ENCODE measurements at places on chromosomes 2 and 18. TPM values are rescaled to one million over a fixed set of nuclear protein-coding genes. Genes with fewer than 3 reads are reported as not detected.

Gene SLC14A1
- total RNA-seq: 0.42 TPM

Gene CROCC2
- total RNA-seq: 1.4 TPM

Gene ZNF521
- total RNA-seq: 51.3 TPM

Gene PCARE
- 0.23 TPM for total RNA-seq

Gene LRRTM1
- 0.66 TPM for total RNA-seq

Gene BOLL
- total RNA-seq: not detected

Gene TPRKB
- total RNA-seq: 32.3 TPM

DNA sequence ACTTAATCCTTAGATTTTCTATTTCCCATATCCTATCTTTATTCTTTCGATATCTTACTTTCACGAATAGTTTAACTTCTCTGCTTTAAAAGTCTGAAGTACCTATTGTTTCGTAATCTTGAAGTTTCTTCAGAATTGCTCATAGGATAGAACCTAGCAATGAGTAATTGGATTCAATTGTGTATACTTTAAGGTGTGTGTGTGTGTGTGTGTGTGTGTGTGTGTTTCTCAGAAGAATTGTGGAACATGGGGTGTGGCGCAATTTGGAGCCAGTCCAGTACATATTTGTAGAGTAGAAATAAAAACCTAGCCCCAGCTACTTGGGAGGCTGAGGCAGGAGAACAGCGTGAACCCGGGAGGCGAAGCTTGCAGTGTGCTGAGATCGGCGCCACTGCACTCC is 897.6 kb downstream of the BCL11A start:
- no peak for DNase-seq

GRCh38 chr2:96537066-96537733 is 648 bp downstream of the ARID5A start:
- peak; percentile 70 for DNase-seq

DNA sequence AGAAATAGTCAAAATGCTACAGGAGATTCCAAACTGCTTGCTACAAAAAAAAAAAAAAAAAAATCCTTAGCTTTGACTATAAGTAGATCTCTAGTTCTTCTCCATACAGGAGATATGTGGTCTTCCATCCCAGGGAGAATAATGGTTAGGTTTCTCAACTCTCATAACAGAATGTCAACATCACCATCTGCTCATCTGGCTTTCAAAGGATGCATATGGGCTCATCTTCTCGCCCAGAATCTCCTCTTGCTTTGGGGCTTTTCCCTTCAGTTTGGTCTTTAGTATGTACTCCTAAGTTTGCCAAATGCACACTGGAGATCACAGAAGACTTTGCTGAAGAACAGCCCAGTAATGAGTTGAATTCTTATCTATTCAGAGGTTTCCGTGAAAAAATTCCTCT is 240.7 kb downstream of the NRXN1 start:
- no peak for DNase-seq

DNA sequence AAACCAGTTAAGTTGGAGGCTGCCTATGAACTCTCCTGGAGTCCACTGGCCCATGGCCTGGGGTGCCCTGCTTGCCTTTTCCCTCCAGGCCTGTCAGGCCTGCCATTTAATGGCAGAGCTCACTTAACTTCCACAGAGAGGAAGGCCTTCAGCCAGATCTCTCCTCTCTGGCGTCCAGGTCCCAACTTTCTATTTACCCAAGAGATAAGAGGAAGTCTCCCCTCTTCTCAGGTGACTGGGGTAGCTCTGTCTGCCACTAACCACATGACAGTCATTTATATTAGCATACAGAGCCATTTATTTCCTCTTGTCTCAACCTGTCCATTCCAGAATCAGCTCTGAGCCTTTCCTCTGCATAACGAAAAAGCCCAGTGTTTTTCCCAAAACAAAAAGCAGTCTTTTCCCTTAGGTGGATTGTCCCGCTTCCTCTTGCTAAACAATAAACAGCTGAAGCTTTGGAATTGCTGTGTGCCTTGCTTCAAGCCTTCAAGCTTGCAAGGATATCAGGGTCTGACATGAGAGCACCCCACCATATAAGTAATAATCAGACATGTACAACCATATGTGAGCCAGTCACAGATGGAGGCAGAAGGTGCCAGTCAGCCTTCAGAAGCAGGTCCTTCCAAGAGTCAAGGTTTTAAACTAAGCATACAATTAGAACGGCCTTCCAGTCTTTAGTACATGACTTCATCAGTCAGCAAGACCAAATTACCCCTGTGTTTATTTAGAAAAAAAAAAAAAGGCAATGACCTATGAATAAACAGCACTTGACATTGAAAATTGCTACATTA is 71.2 kb upstream of the STPG4 start:
- no peak for DNase-seq

GRCh38 chr2:236974752-236975151 is 110.9 kb upstream of the COPS8 start:
- DNase-seq: no peak

DNA sequence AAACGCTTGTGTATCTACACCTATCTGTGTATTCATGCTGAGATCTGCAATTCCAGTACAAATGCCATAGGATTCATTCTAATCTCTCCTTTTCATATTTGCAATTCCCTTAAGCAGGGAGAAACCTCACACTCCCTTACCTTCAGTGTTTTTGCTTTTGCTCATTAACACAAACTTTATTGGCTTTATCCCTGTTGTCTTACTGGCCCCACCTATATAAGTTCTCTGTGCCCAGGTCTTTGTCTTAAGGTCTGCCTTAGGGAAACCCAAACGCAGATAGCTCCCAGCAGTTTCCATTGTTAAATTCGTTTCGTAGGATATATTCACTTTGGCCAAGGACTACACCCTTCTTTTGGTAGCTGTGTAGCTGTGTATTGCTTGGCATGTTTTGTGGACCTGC is 4.0 kb upstream of the SNORC start:
- DNase-seq: no peak

GRCh38 chr2:46634905-46635304 is 155.5 kb downstream of the TMEM247 start:
- no peak for DNase-seq

- DNase-seq: no peak
These were observed 92.2 kb downstream of the LBH start for GRCh38 chr2:30323499-30323898.

DNA sequence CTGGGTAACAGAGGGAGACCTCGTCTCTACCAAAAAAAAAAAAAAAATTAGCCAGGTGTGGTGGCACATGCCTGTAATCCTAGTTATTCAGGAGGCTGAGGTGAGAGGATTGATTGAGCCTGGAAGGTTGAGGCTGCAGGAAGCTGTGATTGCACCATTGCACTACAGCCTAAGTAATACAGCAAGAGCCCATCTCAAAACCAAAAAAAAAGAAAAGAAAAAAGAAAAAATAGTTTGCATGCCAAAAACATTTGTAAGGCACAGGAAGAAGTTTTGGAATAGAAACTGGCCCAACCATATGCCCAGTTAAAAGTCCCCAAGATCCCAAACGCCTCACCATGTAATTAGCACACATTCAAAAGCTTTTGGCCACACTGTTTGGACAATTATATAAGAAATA is 13.4 kb upstream of the ACOXL start:
- no peak for DNase-seq

DNA sequence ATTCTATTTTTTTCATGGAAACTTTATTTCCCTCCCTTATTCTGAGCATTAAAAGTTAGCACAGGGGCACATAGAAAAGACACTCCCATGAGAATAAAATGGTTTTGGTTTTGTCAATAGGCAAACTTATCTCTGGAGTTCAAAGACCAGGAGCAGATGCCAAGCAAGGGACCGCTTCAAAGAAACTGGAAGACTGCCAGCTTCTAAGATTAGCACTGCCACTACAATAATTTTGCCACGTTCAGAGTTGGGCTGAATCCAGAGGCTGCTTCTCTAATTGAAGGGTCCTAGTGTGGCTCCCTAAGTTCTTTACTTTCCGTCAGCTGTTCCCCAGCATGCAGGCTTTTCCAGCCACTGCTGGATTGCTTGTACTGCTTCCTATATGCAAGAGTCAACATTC is 681.0 kb upstream of the GCFC2 start:
- DNase-seq: no peak

Data from ovary (tissue), 10 donors.